ENCODE measurements at places on chromosomes 3 and 15.

DNA sequence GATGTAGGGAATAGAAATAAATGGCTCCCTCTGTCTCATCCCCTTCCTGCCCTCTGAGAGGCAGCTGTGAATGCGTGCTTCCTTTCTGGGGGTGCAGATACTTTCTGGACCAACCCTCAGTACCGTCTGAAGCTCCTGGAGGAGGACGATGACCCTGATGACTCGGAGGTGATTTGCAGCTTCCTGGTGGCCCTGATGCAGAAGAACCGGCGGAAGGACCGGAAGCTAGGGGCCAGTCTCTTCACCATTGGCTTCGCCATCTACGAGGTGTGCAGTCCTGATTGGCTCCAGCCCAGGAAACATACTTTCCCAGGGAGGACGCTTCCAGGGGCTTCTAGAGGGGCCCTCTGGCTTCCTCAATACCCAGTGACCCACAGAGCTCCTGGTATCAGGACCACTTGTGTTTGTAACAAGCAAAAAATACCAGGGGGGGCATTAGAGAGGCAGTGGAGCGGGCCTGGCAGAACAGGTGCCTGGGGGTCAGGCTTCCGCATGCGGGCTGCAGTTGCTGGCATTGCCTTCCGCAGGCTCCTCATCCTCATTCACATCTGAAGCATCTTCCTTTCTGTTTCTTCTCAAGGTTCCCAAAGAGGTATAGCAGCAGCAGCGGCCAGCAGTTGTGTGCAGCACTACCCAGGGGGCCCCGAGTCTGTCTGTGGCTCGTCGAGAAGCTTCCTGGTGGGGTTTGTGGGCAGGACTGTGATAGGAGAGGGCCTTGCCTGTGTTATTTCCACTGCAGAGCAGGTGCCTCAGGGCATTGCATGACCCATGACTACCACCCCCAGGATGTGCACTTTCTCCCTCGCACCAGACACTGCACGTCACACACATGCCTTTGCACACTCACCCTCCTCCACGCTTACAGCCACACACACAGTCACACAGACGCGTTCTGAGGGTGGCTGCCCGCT, 42.5 kb downstream of the CAPN3 start:
- DNase-seq: no peak

DNA sequence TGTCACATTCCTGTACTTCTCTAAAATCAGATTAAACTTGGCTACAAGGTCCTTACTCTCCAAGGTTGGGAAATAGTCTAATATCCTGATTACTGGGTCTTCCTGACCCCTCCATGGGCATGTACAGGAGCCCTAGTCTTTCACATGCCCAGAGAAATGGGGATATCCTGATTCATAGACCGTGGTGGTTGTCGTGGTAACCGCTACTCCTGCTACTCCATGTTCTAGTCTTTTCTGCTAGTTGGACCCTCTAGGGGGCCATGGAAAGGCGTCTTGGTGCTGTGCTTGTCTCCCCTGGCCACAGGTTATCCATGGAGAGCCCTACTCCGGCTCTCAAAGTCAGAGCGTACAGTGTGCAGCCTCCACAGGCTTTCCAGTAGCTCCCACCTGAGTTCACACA, 13.1 kb upstream of the ZBTB38 start:
- no peak for DNase-seq

- no peak for DNase-seq
These were observed 26.7 kb downstream of the SNTN start for GRCh38 chr3:63679186-63679585.

DNA sequence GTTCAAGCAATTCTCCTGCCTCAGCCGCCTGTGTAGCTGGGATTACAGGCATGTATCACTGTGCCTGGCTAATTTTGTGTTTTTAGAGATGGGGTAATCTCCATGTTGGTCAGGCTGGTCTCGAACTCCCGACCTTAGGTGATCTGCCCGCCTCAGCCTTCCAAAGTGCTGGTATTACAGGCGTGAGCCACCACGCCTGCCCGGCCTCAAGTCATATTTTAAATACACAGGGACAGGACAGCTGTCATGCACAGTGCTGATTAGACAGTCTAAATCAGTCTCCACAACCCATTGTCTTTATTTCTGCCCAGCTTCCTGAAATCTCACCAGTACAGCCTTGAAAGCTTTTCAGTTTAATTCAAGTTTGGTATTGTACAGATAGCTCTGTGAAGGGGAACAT, 587.4 kb downstream of the FOXP1 start:
- no peak for DNase-seq

- DNase-seq: no peak
These were observed 214.2 kb downstream of the NAALADL2 start for GRCh38 chr3:175073219-175073905.

DNA sequence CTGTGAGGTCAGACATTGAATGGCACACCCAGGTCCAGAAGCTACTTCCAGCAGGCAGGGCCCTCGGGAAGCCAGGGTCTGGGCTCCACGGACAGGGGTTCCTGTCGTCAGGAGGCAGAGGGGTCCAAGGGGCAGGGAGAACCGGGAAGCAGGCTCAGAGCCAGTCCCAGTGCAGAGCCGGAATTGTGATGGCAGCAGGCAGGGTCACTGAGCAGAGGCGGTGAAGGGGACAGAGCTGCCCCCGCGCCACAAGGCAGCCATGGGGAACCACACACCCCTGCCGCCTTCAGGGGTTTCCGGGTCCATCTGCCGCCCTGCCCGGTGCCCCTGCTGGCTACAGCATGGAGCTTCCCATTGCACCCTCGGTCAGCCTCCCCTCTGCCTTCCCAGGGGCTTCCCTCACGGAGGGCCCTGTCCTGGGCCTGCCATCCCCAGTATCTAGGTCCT, 136.9 kb downstream of the NSMCE3 start:
- DNase-seq: no peak

DNA sequence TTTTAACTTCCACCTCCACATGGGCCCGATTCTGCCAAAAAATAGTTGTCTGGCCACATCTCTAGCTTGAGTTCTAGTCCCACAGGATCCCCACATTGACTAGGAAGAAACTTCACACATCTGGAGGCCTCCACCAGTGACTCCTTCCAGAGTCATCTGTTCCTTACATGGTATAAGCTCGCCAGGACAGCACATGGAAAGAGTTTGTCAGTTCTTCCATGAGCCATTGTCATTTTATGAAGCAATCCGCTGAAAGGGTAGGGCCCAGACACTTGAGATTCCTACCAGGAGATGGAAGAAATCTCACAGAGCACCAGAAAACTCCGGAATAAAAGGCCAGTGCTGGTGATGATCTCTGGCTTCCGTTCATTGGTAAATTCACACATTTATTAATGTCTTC, 350.5 kb upstream of the ICE2 start:
- no peak for DNase-seq

GRCh38 chr3:69385123-69385722, 665 bp downstream of the FRMD4B start:
- no peak for DNase-seq

GRCh38 chr3:100403362-100404249, 2.3 kb downstream of the LNP1 start:
- no peak for DNase-seq

GRCh38 chr3:136197159-136197793, 1.1 kb upstream of the MSL2 start:
- no peak for DNase-seq
